Breast epithelium (tissue), 4 donors: ENCODE measurements at places on chromosomes 4 and X. TPM values are rescaled to one million over a fixed set of nuclear protein-coding genes. Genes with fewer than 3 reads are reported as not detected.

The CPZ gene
- total RNA-seq: 7.5 TPM

The DUSP21 gene
- total RNA-seq: not detected

DNA sequence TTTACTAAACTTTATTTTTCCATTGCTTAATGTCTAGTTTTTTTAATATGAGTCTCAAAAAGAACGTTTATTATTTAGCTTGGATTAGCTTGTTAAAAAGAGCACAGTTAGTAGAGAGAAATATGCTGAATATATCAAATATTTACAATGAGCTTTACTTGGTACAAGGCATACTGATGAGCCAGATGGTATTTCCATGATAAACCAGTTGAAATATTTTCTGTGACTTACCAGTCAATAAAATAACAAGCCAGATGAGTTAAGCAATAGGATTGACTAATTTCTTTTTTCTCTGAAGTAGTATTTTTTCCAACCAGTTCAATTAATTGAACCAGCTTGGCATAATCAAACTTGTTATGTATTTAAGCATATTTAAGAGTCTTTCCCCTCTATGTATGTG lies 134.1 kb downstream of the KLHL34 start:
- no peak for DNase-seq

DNA sequence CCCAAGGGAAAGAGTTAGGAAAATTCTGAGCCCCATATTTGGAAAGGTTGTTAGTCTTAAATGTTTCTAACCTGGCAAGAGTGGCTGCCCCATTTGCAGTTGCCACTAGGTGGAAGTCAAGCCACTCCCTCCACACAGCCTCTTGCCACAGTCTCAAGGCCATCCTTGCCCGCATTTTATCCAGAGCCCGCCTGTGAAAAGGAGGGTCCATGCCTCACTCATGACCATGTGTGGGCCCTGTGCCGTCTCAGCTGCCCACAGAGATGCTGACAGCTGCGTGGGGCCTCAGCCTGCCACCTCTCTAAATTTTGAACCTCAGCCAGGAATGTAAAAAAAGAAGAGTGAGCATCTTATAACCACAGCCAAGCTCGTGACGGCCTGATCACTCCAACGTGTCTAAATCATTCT lies 201.5 kb upstream of the FAM241A start:
- no peak for DNase-seq

DNA sequence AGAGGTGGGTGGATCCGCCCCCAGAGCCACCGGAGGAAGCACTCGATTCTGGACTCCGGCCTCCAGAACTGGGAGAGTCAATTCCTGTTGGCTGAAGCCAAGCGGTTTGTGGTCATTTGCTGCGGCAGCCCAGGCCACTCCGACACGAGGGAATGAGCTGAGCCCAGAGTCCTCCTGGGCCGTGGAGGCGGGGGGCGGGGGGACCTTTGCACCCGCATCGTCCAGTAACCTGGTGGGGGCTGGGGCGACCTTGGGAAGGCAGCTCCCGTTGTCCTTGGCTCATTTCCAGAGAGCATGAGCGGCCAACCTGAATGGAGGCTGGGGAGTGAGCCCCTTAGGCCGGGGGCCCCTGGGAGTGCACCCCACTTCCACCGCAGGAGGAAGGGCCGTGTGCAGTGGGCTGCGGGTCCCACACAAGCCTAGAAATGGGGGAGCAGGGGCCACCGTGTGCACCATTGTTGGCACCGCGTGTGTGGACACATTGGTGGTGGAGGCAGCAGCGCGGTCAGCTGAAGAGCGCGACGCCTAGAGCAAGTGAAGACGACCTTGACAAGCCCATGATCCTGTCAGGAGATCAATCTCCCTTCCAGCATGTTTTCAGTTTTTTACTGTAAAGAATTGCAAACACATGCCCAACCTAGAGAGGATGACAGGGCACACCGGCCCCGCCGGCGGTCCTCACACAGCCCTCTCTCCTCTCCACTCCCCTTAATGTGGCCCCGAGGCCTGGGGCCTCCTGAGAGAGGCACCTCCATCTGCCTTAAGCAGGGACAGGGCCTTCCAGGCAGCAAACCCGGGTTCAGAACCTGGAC lies 19.9 kb upstream of the DUSP9 start:
- no peak for DNase-seq
